ENCODE measurements at places on chromosomes 11 and 22.

DNA sequence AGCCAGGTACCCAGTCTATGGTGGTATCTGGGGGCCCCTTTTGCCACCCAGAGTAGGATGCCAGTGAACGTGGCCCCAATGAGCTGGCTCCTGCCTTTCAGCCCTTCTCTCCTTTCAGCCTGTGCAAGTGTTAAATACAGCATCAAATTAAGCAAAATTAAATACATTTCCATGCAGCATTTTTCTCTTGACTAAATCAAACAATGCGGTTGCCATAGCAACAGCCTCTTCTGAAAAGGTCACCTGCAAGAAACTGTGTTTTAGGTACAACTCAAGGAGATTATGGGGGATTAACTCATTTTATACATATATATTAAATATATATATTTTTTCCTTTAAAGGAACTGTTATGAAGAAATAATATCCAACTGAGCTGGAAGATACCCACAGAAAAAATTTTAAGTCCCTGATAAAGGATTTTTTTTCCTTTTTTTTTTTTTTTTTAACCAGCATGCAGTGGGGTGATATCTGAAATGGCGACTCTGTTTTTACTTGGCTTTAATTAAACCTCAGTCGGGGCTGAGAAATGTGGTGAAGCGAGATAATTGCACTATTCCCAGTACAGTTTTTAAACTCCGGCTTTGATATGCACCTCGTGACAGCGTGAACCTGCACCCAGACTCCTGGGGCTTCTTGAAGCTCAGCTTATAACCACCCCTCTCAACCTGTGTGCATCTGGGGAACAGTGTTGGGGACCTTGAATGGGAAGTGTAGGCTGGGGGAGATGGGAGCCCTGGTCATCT, 115.3 kb downstream of the PKNOX2 start:
- no peaks in the 10 kb centered on the region for H3K27me3 ChIP-seq
- no peak overlapping the region for H3K4me3 ChIP-seq
- H3K4me1 ChIP-seq: peaks cover 16% of the 10 kb centered on the region
- no peak for DNase-seq
- H3K36me3 ChIP-seq: no peaks in the 10 kb centered on the region

DNA sequence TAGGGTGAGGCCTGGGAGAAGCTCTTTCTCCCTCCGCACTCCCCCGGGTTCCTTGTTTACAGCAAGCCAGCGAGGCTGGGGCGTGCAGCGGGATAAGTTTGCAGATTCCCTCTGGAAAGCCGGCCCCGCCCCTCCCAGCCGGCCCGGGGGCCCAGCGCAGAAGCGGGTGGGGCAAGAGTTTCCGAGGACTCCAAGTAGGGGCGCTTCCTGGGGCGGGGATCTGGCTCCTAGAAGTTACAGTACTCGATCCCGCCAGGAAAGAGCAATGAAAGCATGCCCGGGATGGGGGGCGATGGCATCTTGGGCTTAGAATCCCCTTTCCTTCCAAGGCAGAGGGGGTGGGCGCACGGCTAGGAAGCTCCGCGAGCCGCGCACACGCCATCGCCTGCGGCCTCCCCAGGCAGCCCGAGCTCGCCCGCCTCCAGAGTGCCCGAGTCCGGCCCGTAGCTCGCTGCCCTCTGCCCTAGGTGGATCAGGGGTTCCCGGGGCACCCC, 385 bp downstream of the TST start:
- H3K4me3 ChIP-seq: peak overlapping the region; percentile 53
- H3K4me1 ChIP-seq: no peaks in the 10 kb centered on the region
- H3K27ac ChIP-seq: peak overlapping the region; percentile 95

GRCh38 chr22:34283844-34284243, 363.6 kb upstream of the LARGE1 start:
- DNase-seq: no peak
- no peak overlapping the region for H3K27ac ChIP-seq
- H3K27me3 ChIP-seq: no peaks in the 10 kb centered on the region
- H3K4me3 ChIP-seq: no peak overlapping the region
- no peaks in the 10 kb centered on the region for H3K36me3 ChIP-seq

DNA sequence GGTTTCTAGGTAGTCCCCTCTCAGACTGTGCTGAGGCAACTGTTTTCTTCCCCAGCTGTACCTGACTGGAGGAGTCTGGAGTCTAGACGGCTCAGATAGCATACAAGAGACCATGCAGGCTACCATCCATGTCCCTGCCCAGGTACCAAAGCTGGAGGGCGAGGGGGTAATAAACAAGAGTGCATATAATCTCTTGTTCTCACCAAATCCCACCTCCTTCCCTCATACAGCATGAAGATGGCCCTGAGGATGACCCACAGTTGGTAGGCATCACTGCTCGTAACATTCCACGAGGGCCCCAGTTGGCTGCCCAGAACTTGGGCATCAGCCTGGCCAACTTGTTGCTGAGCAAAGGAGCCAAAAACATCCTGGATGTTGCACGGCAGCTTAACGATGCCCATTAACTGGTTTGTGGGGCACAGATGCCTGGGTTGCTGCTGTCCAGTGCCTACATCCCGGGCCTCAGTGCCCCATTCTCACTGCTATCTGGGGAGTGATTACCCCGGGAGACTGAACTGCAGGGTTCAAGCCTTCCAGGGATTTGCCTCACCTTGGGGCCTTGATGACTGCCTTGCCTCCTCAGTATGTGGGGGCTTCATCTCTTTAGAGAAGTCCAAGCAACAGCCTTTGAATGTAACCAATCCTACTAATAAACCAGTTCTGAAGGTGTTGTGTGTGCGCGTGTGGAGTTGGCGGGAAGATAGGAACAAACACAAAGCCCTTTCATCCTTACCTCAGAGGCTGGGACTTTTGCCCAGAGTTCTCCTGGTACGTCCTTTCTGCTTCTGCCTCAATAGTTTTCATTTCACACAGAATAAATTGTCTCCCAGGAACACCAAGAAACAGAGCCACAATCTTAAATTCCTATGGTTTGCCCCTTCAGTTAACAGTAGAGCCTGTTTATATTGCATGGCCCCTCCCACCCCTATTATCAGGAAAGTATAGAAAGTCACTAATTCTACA, 8.5 kb downstream of the HMBS start:
- H3K4me1 ChIP-seq: peaks cover 10% of the 10 kb centered on the region
- peak overlapping the region; percentile 93 for H3K27ac ChIP-seq
- H3K27me3 ChIP-seq: no peaks in the 10 kb centered on the region
- H3K36me3 ChIP-seq: peaks cover 30% of the 10 kb centered on the region
- H3K4me3 ChIP-seq: peak overlapping the region; percentile 74
- DNase-seq: peak; percentile 34

GRCh38 chr11:118000850-118001228, 14.6 kb downstream of the IL10RA start:
- no peaks in the 10 kb centered on the region for H3K36me3 ChIP-seq
- no peak for DNase-seq
- no peak overlapping the region for H3K27ac ChIP-seq
- H3K4me3 ChIP-seq: no peak overlapping the region
- H3K27me3 ChIP-seq: no peaks in the 10 kb centered on the region

- no peak overlapping the region for H3K27ac ChIP-seq
- H3K4me3 ChIP-seq: no peak overlapping the region
- no peaks in the 10 kb centered on the region for H3K36me3 ChIP-seq
- H3K4me1 ChIP-seq: peaks cover 19% of the 10 kb centered on the region
These were observed 119.2 kb downstream of the KIAA1671 start for GRCh38 chr22:25071720-25072119.

GRCh38 chr22:20930004-20930403, 12.8 kb downstream of the CRKL start:
- no peak overlapping the region for H3K4me3 ChIP-seq
- peaks cover 14% of the 10 kb centered on the region for H3K4me1 ChIP-seq
- no peak overlapping the region for H3K27ac ChIP-seq
- DNase-seq: no peak

DNA sequence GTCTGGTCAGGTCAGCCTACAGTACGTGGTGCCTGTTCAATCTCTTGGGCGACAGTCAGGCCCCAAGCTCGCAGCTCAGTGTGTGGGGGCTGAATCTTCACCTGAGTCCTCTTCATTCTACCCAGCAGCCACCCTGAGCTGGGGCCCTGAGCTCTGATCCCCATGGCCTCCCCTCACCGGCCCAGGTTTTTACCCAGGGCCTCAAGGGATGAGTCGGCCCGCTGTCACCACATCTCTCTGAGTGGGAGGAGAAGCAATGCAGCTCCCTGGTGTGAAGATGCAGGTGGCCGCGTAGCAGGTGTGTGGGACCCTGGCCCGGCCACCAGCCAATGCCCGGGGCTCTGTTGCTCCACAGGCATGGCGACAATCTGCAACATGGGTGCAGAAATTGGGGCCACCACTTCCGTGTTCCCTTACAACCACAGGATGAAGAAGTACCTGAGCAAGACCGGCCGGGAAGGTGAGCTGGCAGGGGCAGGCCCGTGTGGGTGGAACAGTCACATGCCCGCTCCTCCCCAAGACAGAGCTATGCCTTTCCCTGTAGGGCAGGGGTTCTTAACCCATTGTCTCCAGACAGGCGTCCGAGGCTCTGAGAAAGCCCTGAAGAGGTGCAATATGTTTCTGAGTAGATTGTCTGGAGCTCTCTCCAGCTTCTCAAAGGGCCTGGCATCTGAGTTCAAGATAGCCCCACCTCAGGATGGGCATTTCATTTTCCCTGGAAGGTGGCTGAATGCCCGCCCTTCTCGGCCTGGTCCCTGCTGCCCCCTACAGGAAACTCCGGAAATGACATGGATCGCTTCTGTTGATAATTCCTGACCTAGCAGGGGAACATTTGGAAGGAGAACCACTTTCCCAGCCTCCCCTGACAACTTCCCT, 26.9 kb downstream of the POLR3H start:
- no peak overlapping the region for H3K4me3 ChIP-seq
- peaks cover 33% of the 10 kb centered on the region for H3K36me3 ChIP-seq

- H3K27me3 ChIP-seq: no peaks in the 10 kb centered on the region
- H3K36me3 ChIP-seq: no peaks in the 10 kb centered on the region
- no peak for DNase-seq
- no peak overlapping the region for H3K4me3 ChIP-seq
- H3K4me1 ChIP-seq: no peaks in the 10 kb centered on the region
- H3K27ac ChIP-seq: no peak overlapping the region
These were observed 1013.9 kb downstream of the TBC1D22A start for GRCh38 chr22:47776329-47776728.

GRCh38 chr22:24146791-24147353, 34.4 kb upstream of the SUSD2 start:
- peak overlapping the region; percentile 99 for H3K27ac ChIP-seq
- H3K4me1 ChIP-seq: peaks cover 73% of the 10 kb centered on the region
- H3K36me3 ChIP-seq: no peaks in the 10 kb centered on the region
- H3K27me3 ChIP-seq: no peaks in the 10 kb centered on the region
- peak; percentile 58 for DNase-seq
- H3K4me3 ChIP-seq: no peak overlapping the region
